Calu3 (cell line): ENCODE measurements at places on chromosomes 12 and 14. TPM values are rescaled to one million over a fixed set of nuclear protein-coding genes. Genes with fewer than 3 reads are reported as not detected.
A peak's percentile ranks its signal among the peaks of the same experiment; 100 is the strongest.

DNA sequence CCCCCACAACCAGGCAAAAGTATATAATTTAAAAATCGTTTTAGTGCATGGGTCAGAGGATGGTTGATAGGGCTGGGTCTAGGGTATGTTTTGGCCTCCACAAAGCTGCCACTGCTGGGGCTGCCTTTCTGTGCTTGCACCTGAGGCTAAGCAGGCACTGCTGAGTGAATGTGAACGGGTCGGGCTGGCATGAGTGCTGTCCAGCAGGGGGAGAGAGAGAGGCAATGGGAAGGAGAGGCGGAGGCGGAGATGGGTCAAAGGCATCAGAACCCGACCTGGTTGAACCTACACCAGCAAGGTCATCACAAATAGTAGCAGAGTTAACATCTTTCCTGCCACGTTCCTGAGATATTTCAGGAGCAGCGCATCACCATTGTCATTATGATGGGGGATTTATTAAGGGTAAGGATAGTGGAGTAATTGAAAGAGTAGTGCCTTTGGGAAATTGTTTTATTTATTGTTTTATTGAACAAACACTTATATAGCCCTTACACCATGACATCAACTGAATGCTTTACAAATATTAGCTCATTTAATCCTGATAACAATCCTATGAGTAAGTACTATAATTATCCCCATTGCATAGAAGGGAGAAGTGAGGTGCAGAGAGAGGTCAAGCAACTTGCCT lies 5.8 kb upstream of the NRXN3 start:
- peak; percentile 64 for DNase-seq

- no peak for DNase-seq
Observed at GRCh38 chr12:108605000-108605689, 7.3 kb upstream of the TMEM119 start.

The LRRC10 gene
- not detected in 2 replicates for total RNA-seq

The NTN4 gene
- total RNA-seq = 68.4 and 76.5 TPM in 2 replicates

The SMIM41 gene
- not detected in 2 replicates for total RNA-seq

- peak; percentile 19 for DNase-seq
Observed at GRCh38 chr12:6828781-6829535, 751 bp downstream of the P3H3 start.

The LTB4R2 gene
- 19.3 and 25.8 TPM in 2 replicates for total RNA-seq

The WNT1 gene
- total RNA-seq = not detected in 2 replicates

The TAMALIN gene
- 0.34 TPM in 1 of 2 replicates, not detected in the other for total RNA-seq

DNA sequence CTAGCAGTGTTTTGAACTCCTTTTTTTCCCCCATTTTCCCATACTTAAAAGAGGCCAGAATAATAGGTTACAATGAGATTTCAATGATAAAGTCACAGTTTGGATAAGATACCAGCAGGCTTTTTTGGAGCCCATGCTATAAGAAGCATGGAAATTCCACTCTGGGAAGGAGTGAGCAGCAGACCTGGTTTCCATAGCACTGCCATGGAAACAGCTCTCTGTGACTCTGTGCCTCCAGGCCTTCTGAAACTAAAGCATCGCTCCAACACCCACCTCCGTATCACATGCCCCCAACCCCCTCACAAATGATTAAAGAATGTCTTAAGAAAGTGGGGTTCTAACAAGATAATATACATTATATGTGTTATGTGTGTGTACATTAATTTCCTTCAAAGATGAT lies 165.0 kb downstream of the GRIN2B start:
- DNase-seq = no peak

DNA sequence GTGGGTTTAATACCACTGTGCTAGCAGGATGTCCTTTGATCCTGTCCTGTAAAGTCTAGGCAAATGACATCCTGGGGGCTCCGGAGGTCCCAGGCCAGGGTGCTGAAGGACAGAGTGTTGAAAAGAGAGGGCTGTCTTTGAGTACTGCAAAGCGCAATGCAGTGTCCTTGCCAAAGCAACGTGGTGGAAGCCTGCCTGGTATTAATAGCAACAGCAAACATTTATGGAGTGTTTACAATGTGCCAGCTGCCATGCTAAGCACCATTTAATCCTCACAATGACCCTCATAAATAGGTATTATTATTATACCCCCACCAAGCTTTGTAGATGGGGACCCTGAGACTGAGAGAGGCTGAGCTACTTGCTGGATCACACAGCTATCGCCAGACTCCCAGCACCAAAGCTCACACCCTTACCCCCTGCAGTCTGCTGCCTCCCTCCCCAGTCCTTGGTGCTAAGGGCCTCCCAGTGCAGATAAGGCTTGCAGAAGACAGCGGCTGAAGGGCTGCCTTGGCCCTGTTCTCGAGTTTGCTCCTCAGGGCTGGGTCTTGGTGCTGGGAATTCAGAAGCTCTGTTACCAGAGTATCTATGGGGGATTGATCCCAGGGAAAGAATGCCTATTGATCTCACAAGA lies 427.7 kb downstream of the FUT8 start:
- no peak for DNase-seq

DNA sequence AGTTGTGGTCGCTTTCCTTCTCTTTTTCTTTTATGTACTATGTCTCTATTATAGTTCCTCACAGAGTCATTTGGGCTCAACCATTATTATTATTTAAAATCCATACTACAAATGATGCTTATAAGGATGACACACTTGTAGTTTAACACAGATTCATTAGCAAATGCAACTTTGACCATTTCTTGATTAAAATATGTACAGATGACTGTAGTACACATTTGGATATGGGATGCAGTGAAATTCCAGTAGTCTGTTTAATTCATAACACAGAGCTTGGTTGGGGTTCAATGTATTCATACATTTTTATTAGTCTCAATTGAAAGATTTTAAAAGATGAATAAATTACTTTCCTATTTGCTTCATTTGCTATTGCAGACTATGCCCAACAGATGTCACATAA lies 30.0 kb downstream of the SLC38A1 start:
- no peak for DNase-seq

DNA sequence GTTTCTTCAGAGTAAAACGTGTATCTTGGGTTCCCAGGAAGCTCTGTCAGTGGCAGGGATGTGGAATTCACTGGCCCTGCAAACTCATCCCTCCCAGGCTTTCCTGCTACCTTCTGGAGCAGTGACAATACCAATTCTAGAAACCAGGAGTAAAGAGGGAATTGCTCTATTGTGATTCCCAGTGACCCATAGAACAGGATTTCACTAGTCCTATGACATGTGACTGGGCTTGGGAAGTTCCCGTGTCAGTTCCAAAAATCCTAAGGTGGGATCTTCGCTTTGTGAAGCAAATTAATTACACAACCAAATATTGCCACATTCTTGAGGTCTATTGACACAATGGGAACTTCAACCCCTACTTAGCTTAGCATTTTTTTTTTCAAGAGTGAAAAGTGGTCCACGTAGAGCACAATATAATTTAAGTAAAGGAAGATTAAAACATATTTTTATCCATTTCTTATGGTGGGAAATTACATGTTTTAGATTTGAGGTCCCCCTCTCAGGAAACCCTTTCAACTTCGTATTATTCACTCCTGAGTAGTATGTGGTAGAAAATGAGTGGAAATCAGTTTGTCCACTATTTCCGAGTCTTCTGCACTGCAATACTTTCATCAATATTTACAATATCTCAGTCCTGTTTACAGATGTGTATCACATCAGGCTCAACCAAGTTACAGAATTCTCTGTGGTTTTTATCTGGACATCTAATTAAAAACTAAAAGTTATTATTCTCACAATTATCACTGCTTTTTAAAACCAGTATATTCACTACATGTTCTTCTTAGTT lies 88.9 kb upstream of the SOX5 start:
- DNase-seq = no peak

GRCh38 chr12:79886917-79887519 lies 47.9 kb downstream of the PPP1R12A start:
- no peak for DNase-seq

DNA sequence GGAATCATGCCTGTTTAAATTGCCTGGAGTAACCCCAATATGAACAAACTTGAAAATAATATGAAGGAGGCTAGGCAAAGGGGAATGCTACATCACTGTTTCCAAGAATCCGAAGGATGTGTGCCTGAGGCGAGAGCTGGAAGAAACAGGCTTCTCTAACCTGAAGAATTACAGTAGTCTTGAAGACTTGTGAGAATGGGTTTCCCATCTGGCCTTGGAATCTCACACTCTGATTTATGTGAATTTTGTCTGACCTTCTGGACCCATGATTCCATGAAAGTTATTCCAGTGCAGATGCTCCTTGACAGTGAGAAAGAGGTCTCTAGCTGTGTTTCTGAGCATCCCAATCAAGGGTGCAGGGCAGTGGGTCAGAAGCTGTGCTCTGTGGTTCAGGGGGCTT lies 122.1 kb upstream of the PARP11 start:
- DNase-seq = no peak

- peak; percentile 59 for DNase-seq
Observed at GRCh38 chr14:34498684-34499412, 36.8 kb upstream of the SPTSSA start.

The HCAR3 gene
- total RNA-seq = 0.17 TPM in 1 of 2 replicates, not detected in the other

The MYH6 gene
- not detected in 2 replicates for total RNA-seq

The ANO4 gene
- 1.3 and 1.9 TPM in 2 replicates for total RNA-seq

- DNase-seq = no peak
Observed at GRCh38 chr14:69662636-69663299, 51.4 kb downstream of the SUSD6 start.

GRCh38 chr12:120472521-120472920 lies 3.0 kb upstream of the SRSF9 start:
- no peak for DNase-seq

The OVCH1 gene
- total RNA-seq = not detected in 2 replicates

GRCh38 chr12:31117203-31118011 lies 43.7 kb downstream of the DDX11 start:
- peak; percentile 83 for DNase-seq

- no peak for DNase-seq
Observed at GRCh38 chr12:2126676-2127406, 74.1 kb downstream of the CACNA1C start.

- DNase-seq = no peak
Observed at GRCh38 chr14:72057701-72058285, 125.6 kb downstream of the RGS6 start.

- DNase-seq = no peak
Observed at GRCh38 chr14:58332561-58332960, 34.2 kb downstream of the ARID4A start.

The ALX1 gene
- 2.5 and 2.9 TPM in 2 replicates for total RNA-seq

The INHBC gene
- total RNA-seq = not detected in 2 replicates

DNA sequence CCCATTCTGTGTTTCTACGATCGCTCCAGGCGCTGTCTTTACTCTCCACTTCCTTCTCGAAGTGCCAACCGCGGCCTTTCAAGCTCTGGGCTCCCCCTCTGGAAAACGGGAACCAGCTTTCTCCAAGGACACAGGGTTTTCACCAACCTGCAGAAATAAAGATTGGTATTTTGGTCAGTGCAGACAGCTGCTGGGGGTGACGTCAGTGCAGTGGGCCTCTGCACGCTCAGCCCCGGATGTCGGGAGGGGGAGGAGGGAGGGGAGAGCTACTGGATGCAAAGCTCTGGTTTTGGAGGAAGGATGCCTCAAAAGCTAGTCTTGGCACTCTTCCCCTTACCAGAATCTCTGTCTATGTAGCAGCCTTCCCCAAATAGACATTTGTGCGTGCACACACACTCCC lies 19.9 kb downstream of the HRK start:
- no peak for DNase-seq

DNA sequence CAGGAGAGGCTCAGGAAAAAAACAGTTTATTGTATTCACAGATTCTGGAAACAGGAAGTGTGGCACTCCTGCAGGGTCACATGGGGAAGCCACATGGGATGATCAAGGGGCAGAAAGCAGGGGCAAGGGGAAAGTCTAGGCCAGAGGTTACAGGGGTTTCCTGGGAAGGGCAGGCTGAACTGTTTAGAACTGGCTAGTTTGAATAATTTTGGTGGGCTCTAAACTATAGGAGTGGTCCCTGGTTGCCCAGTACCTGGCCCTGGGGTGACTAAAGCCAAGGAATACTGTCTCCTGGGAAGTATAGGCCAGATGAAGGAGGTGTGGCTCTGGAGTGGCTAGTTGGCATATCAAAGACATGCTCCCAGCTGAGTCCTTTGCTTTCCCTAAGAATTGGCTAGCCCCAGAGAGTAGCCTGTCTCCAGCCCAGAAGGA lies 169.2 kb downstream of the SLC41A2 start:
- no peak for DNase-seq

DNA sequence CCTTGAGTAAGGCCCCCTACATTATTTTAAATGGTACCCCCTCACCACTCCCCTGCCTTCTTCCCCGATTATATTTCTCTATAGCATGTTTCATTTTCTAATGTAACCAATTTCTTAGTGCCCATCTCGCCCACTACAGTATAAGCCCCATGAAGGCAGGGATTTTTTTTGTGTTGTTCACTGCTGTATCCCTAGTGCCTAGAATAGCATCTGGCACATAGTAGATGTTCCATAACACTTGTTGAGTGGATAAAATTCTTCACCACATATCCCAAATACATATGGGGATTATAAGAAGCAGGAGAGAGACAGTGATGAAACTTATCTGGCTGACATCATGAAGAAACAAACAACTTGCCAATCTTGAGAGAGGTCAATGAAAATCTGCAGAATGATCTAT lies 11.5 kb downstream of the FBXO21 start:
- DNase-seq = no peak

The CCDC38 gene
- 0.24 TPM in 1 of 2 replicates, not detected in the other for total RNA-seq

- no peak for DNase-seq
Observed at GRCh38 chr14:101508196-101508947, 52.9 kb upstream of the DIO3 start.

The TAS2R42 gene
- total RNA-seq = not detected in 2 replicates

DNA sequence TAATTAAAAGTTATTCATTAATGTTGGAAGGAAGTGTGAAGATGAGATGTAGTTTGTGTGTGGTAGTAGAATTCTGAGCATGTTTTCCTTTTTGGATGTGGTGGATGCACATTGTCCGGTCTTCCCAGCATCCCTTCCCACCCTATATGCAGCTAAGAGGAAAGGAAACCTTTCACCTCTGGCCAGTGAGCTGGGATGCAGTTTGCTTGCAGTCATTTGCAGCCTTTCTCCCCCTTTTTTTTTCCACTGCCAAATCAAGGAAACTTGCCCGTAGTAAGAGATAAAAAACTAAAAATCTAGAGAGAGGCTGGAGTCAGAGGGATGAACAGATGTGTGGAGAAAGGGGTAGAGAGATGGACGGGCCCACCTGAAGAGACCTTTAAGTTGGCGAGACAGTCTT lies 72.5 kb upstream of the SLC38A2 start:
- DNase-seq = no peak

The CISTR gene
- not detected in 2 replicates for total RNA-seq

GRCh38 chr14:50403419-50403818 lies 6.7 kb upstream of the CDKL1 start:
- DNase-seq = no peak

- no peak for DNase-seq
Observed at GRCh38 chr12:25052914-25053211, 104.0 kb upstream of the BCAT1 start.
